ENCODE measurements at places on chromosomes 5 and 9. TPM values are rescaled to one million over a fixed set of nuclear protein-coding genes. Genes with fewer than 3 reads are reported as not detected.

- no peak overlapping the region for H3K27ac ChIP-seq
- H3K4me1 ChIP-seq: peaks cover 33% of the 10 kb centered on the region
- H3K4me3 ChIP-seq: no peak overlapping the region
- no peak for DNase-seq
These were observed 8.3 kb downstream of the CRB2 start for GRCh38 chr9:123364241-123364824.

DNA sequence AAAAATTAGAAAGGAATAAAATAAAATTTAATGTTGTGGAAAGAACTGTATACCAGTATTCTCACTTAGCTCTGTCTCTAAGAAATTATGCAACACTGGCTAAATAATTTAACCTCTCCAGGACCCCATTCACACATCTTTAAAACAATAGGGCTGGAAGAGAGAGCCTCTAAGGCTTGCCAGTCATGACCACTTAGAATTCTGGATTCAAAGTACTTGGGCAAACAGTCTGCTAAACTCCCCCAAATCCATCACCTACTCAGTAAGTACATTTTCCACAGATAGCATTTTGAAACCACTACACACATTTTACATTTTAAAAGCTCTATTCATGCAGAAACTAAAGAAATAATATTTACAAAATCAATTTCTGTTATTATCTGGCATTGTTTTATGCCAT, 291.7 kb downstream of the TMEM167A start:
- no peak overlapping the region for H3K27ac ChIP-seq
- no peaks in the 10 kb centered on the region for H3K36me3 ChIP-seq
- no peak overlapping the region for H3K4me3 ChIP-seq
- H3K4me1 ChIP-seq: no peaks in the 10 kb centered on the region
- H3K27me3 ChIP-seq: no peaks in the 10 kb centered on the region

Gene C9orf50
- 0.03 TPM for polyA plus RNA-seq

GRCh38 chr9:18905028-18905882, 127.8 kb downstream of the SAXO1 start:
- H3K27ac ChIP-seq: no peak overlapping the region
- no peaks in the 10 kb centered on the region for H3K4me1 ChIP-seq

Gene FOXD1
- not detected for polyA plus RNA-seq

- H3K27me3 ChIP-seq: no peaks in the 10 kb centered on the region
- DNase-seq: peak; percentile 99
- no peaks in the 10 kb centered on the region for H3K36me3 ChIP-seq
- no peaks in the 10 kb centered on the region for H3K4me1 ChIP-seq
- peak overlapping the region; percentile 87 for H3K27ac ChIP-seq
- H3K4me3 ChIP-seq: no peak overlapping the region
These were observed 136.5 kb upstream of the ABCA1 start for GRCh38 chr9:105064248-105065097.

DNA sequence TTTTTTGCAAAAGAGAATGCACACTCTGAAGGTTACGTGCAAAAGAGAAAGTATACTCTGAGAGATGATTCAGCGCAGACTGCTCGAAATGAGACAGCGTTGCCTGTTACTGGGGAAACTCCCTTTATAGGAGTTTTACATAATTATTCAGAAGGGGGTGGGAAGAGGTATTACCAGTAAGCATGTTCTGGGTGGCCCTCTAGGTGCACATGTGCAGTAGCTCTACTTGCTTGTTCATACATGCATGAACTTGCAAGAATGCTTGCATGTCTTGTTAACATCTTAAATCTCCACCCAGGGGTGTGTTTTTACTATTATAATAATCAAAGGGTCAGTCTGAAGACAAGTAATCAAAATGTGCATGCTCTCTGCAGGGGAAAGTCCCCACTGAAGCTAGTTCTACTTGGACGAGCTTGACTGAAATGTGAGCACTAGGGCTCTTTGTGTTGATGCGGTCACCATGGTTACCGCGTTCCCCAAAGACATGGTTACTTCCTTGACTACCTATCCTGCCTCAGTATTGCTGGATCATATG, 75.5 kb downstream of the SGCD start:
- no peak overlapping the region for H3K4me3 ChIP-seq
- no peak for DNase-seq
- no peaks in the 10 kb centered on the region for H3K36me3 ChIP-seq
- H3K27me3 ChIP-seq: no peaks in the 10 kb centered on the region
- no peak overlapping the region for H3K27ac ChIP-seq
- H3K4me1 ChIP-seq: peaks cover 20% of the 10 kb centered on the region

DNA sequence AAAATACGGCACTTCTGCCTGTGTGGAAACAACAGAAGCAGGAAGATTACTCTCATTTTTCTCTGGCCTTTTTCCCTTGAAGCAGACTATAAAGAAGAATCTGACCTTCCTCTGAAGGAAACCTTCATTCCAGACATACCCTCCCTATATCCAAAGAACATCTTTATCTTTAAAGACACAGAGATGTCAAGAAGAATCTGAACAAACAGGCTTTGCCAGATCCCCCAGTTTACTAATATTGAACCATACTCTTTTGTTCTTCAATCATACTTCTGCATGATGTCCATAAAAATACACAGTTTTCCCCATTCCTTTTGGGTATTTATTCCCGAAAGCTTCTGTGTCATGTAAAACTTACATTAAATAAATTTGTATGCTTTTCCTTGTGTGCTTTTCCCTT, 225.8 kb downstream of the MAT2B start:
- no peak for DNase-seq
- no peaks in the 10 kb centered on the region for H3K27me3 ChIP-seq
- no peaks in the 10 kb centered on the region for H3K4me1 ChIP-seq
- no peak overlapping the region for H3K27ac ChIP-seq
- no peak overlapping the region for H3K4me3 ChIP-seq

Gene CYSRT1
- polyA plus RNA-seq: not detected

DNA sequence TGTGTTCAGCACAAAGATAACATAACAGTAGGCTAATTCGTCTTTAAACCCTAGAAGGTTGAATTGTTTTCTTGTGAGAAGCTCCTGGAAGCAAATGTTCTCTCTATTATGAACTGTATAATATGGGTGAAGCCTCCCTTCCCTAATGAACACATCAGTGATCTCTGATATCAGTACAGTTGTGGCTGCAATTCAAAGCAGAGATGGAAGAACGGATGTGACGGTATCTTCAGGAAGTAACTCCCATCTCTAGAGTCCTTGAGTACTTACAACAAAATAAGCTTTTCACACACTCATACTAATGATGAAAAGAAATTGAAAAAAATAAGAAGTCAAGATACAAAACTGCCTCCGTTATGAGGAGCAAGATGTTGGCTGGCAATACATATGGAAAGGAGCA, 4.5 kb downstream of the HCN1 start:
- H3K4me1 ChIP-seq: no peaks in the 10 kb centered on the region
- no peak overlapping the region for H3K27ac ChIP-seq
- DNase-seq: no peak
- no peaks in the 10 kb centered on the region for H3K36me3 ChIP-seq
- no peak overlapping the region for H3K4me3 ChIP-seq

- H3K27ac ChIP-seq: no peak overlapping the region
- DNase-seq: no peak
- no peaks in the 10 kb centered on the region for H3K36me3 ChIP-seq
- H3K4me1 ChIP-seq: no peaks in the 10 kb centered on the region
- H3K4me3 ChIP-seq: no peak overlapping the region
- no peaks in the 10 kb centered on the region for H3K27me3 ChIP-seq
These were observed 41.9 kb upstream of the PLPP6 start for GRCh38 chr9:4620057-4620765.

Gene SNX18
- 6.5 TPM for polyA plus RNA-seq

Gene PFN3
- not detected for polyA plus RNA-seq

Gene NUP188
- 3.7 TPM for polyA plus RNA-seq

DNA sequence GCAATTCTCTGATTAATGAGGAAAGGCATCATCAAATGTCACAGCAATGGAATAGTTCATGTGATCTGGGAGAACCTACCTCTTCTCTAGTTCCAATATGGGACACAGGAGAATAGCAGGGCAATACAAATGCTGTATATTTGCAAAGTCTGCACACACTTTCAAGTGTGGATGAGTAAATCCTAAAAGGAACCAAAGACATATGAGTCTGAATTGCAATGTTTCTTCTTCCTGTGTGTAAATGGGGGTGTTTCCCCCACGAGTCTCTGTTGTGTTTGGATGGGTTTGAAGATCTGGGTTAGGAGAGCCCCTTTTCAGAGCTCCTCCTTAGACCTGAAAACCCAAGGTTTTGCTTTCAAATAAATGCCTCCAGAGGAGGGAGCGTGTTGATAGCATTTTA, 26.9 kb downstream of the SLC46A2 start:
- H3K27ac ChIP-seq: no peak overlapping the region
- H3K27me3 ChIP-seq: no peaks in the 10 kb centered on the region
- no peak overlapping the region for H3K4me3 ChIP-seq
- no peaks in the 10 kb centered on the region for H3K4me1 ChIP-seq

DNA sequence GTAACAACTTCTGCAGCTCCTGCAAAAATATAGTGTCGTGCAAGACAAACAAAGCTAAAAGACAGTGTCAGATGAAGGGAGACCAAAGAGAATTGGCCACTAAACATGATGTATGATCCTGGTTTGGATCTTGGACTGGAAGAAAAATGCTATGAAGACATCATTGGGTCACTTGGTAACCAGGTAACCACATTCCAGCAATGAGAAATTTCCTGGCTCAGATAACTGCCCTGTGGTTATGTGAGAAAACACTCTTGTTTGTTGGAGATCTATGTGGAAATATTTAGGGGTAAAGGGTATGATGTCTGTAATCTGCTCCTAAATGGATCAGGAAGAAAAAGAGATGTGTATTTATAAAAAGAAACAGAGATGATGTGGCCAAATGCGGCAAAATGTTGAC, 45.5 kb upstream of the ANKRD33B start:
- no peaks in the 10 kb centered on the region for H3K27me3 ChIP-seq
- DNase-seq: no peak
- H3K4me3 ChIP-seq: no peak overlapping the region
- no peaks in the 10 kb centered on the region for H3K4me1 ChIP-seq

Gene PPP1R26
- 4.8 TPM for polyA plus RNA-seq

Gene MARCOL
- polyA plus RNA-seq: not detected

DNA sequence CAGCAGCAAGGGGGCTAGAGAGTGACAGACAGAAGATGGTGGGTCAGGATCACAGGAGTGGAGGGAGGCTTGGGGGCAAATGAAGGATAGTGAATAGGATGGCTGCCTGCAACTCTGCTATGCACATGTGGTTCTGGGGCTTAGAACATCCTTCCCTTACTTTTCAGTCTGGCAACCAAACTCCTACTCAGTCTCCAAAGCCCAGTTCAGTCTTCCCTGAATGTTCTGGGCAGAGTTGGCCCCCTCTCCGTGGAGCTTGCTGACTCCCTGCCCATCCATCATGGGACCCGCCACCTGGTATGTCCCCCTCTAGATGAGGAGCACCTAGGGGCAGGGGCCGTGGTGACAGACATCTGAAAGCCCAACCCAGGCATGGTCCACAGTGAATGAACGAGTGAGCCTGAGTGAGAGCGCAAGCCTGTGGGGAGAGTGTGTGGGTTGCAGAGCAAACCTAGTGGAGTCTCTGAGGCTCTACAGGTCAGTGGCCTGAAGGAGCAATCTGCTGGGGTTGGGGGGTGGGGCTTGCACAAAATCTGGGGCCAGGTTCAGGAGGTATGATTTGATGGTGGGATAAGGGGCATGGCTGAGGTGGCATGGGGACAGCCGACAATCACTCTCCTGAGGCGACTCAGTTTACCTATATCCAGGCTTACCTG, 180.6 kb downstream of the FGF18 start:
- no peaks in the 10 kb centered on the region for H3K4me1 ChIP-seq
- H3K27me3 ChIP-seq: no peaks in the 10 kb centered on the region
- H3K27ac ChIP-seq: no peak overlapping the region

DNA sequence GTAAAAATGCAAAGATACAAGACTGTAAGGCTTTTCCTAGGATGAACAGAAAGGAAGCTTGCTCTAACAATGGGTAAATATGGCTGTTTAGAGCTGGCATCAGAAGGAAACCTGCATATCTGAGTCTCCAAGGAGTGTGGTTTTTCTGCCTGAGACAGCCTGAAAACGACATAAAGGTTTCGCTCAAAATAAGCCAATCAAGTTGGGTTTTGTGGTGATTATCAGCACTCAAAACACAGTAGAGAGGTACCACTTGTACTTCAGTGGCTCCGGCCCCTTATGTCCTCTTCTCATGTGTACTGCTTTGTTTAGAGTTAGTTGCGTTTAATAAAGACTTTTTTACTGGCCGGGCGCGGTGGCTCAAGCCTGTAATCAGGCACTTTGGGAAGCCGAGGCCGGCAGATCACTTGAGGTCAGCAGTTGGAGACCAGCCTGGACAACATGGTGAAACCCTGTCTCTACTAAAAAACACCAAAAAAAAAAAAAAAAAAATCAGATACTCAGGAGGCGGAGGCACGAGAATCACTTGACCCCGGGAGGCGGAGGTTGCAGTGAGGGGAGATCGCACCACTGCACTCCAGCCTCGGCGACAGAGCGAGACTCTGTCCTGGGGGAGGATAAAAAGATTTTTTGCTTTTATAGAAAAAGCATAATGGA, 39.4 kb downstream of the KLF9 start:
- H3K36me3 ChIP-seq: no peaks in the 10 kb centered on the region
- peaks cover 7% of the 10 kb centered on the region for H3K4me1 ChIP-seq
- DNase-seq: no peak
- no peak overlapping the region for H3K4me3 ChIP-seq

GRCh38 chr5:1404062-1404461, 41.2 kb downstream of the SLC6A3 start:
- no peak overlapping the region for H3K4me3 ChIP-seq
- peak; percentile 19 for DNase-seq
- H3K36me3 ChIP-seq: no peaks in the 10 kb centered on the region
- H3K27ac ChIP-seq: no peak overlapping the region
- H3K4me1 ChIP-seq: no peaks in the 10 kb centered on the region

DNA sequence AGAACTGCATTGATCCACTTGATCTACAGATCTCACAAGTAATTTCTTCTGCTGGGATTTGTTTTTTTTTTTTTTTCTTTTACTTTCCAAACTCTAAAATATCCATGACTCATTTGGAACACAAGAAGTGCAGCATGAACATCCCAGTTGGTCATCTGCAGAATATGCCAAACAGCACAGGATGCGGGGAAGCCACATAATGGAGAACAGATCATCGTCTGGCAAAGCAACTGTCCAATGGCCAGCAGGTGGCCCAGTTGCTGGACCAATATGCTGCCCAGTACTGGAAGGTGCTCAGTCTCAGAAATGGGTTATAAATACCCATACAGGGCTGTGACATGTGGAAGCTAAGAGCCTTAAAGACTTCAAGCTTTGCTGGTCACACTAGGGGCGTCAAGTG, 221.3 kb upstream of the TAS2R1 start:
- no peaks in the 10 kb centered on the region for H3K36me3 ChIP-seq
- DNase-seq: no peak
- no peaks in the 10 kb centered on the region for H3K27me3 ChIP-seq
- no peak overlapping the region for H3K4me3 ChIP-seq

Gene ABO
- polyA plus RNA-seq: 24.5 TPM

Gene OR2Y1
- polyA plus RNA-seq: not detected

Gene FBLL1
- 0.57 TPM for polyA plus RNA-seq

DNA sequence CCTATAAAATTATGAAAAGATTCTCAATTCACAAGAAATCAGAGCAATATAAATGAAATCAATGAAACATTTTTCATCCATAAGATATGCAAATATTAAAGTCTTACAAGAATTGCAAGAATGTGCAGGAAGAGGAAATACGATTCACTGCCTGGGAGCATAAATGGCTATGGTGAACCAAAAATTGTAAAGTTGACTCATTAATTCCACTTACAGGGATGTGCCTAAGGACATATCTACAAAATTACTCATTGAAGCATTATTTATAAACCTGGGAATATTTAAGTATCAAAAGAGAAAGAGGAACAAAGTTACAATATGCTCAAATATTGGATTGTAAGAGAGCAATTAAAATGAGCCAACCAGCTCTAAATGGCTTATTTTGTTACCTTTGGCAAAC, 6.9 kb upstream of the NIPSNAP3A start:
- no peaks in the 10 kb centered on the region for H3K4me1 ChIP-seq
- no peaks in the 10 kb centered on the region for H3K36me3 ChIP-seq
- DNase-seq: no peak
